ENCODE measurements at places on chromosomes 11 and 22. TPM values are rescaled to one million over a fixed set of nuclear protein-coding genes. Genes with fewer than 3 reads are reported as not detected.

DNA sequence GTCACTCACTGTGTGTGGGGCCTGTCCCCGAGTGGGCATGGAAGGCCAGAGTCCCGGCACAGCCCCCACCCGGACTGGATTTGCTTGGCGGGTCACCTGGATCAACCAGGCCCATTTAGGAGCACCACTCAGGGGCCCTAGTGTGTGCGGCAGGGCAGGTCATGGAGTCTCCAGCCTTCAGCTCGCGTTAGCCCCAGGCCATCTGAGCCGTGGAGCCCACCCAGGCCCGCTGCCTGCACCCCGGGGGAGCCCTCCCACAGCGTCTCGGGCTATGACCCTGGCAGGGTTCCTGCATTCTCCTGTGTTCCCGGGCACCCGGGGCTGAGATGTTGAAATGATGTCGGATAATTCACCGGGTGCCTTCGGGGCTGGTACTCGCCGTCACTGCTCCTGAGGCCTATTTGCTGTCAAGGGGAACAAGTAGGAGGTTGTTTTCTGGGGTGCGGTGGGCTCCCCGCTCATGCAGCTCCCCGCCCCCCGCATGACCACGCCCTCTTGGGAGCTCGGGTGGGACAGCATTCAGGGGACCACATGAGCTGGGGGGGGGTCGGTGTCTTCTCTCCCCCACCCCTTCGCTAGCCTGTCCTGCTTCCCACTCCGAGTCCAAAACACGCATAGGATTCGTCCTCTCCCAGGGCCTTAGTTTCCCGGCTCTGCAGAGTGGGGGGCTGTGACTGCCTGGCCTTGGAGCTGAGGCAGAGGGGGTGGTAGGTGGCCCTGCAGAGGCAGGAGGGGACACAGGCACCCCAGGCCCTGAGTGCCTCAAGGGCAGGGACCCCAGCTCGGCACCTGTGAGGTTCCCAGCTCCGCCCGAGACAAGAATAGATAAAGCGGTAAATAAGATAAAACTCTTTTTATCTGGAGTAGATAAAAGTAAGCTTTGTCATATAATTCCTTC is 77.2 kb downstream of the KCNQ1 start:
- no peak for ATAC-seq

DNA sequence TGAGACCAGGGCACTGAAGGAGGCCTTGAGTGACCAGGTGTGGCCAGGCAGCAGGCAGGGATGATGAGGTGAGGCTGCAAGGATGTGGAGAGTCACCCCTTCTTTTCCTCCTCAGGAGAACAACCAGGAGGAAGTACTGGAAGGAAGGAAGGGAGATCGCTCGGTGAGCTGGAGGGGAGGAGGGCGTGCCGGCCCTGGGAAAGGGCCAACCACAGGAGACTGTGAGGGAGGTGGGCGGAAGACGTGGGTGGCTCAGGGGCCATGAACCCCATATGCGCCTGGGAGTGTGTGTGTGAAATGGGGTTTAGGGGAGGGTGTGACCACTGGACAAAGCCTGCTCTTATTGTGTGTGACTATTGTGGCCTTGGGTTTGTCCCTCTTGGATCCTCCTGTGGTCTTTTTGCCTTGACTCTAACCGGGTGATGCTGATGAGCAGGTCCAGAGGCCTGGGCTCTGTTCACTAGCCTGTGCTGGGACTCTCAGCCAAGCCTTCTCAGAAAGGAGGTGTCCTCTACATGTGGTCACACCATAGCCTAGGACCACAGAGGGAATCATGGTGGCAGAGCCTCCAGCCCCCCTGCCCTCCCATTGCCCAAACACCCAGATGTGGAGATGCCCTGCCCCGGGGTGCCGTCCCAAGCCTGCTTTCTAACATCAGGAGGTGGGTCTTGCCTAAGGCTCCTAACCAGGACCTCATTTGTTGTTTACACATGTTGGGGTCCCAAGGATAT is 41.3 kb upstream of the TUB start:
- ATAC-seq = no peak

GRCh38 chr11:63405114-63405513 is 35.5 kb downstream of the SLC22A9 start:
- no peak for ATAC-seq

DNA sequence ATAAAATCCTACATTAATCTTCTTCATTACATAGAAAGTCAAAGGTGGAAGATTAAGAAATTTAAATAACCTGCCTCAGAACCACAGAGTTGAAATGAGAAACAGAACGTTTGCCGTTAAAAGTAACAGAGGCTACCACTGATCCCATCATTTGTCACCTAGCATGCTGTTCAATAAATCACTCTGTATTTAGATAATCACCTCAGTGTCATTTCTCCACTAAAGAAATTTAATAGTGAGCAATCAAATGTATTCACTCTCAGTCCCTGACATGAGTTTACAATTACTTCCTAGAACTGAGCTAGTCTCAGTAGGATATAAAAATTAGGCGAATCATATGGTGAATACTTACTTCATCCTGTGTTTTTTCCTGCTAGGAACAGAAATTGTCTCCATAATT is 169.6 kb downstream of the MSANTD4 start:
- no peak for ATAC-seq

- ATAC-seq = no peak
These were observed 79.5 kb upstream of the HMGXB4 start for GRCh38 chr22:35177811-35178210.

Gene RASGRP2
- 21.6 TPM for total RNA-seq

- no peak for ATAC-seq
These were observed 77.9 kb upstream of the OR5AK2 start for GRCh38 chr11:56910785-56911184.

DNA sequence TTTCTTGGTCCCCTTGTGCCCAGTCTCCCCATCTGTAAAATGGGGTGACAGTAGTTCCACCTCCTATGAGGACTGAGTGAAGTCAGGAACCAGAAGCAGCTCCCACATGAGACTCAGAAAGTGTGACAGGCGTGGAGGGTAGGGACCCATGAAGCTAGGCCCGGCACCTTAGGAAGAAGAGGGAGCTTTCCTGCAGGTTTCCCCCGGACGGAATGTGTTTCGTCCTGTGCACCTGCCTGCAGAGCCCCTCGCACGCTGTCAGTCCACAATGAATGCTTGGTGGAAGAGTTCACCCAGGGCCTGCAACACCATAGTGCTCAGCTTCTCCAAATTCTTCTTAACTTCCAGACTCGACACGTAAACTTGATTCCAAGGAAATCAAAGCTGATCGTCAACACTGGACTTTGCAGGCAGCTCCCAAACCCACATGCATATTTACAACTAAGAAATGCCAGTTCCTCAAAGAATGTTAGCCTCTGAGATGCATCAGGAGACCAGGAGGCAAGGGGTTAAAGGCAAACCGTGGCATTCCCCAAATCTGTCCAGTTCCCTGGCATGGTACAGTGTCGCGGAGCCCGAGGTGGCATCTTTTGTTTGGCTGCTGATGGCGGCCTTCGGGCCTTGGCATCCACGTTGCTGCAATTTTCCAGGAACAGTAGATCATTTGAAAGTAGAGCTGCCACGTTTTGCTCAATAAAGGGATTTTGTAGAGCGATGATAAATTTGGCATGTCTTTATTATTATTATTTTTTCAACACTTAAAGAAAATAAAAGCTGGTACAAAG is 15.4 kb downstream of the LRP5 start:
- no peak for ATAC-seq
